ENCODE measurements at places on chromosomes 6 and 20. TPM values are rescaled to one million over a fixed set of nuclear protein-coding genes. Genes with fewer than 3 reads are reported as not detected.

GRCh38 chr6:133396984-133397348, 155.8 kb downstream of the EYA4 start:
- H3K36me3 ChIP-seq, result no peaks in the 10 kb centered on the region
- DNase-seq, result no peak
- no peaks in the 10 kb centered on the region for H3K4me1 ChIP-seq
- H3K27ac ChIP-seq, result no peak overlapping the region

- no peaks in the 10 kb centered on the region for H3K4me1 ChIP-seq
- H3K36me3 ChIP-seq, result no peaks in the 10 kb centered on the region
- H3K27ac ChIP-seq, result no peak overlapping the region
- no peaks in the 10 kb centered on the region for H3K27me3 ChIP-seq
- no peak overlapping the region for H3K4me3 ChIP-seq
Observed at GRCh38 chr6:143005816-143006215, 54.9 kb upstream of the AIG1 start.

GRCh38 chr6:137475103-137475502, 19.1 kb downstream of the OLIG3 start:
- peaks cover 2% of the 10 kb centered on the region for H3K27me3 ChIP-seq
- H3K4me3 ChIP-seq, result no peak overlapping the region
- DNase-seq, result no peak
- H3K36me3 ChIP-seq, result no peaks in the 10 kb centered on the region

Gene CDH4
- total RNA-seq, result not detected

Gene SLC17A2
- not detected for total RNA-seq

All from breast epithelium (tissue), 4 donors.